ENCODE measurements at places on chromosomes 4 and X.

- DNase-seq, result no peak
These were observed 198.2 kb upstream of the CXorf66 start for GRCh38 chrX:140163371-140164159.

- no peak for DNase-seq
These were observed 68.5 kb downstream of the BMPR1B start for GRCh38 chr4:94826206-94826605.

- no peak for DNase-seq
These were observed at the start of gene BMPR1B for GRCh38 chr4:94757192-94758140. Gene BMPR1B, plus strand, starts transcription at chr4:94757955. Its CDS starts 346,470 bp downstream, at chr4:95104425.

DNA sequence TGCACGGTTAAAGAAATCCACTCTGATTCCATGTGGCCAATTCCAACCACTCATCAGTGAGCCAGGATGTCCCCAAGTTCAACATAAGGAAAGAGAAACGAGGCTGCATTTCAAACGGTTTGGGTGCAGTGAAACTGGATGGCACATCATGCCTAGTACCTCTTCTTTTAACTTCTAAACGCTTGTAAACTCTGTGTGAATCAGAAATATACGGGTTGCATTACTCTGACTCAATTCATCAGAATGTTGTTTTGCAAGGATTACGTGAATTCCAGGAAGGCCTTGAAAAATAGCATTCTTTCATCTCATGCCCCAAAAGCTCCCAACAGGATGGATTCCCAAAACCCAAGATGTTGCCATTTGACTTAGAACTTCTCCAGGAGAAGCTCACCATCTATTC, 270.4 kb downstream of the LDB2 start:
- no peak for DNase-seq

GRCh38 chr4:78024085-78024484, 33.0 kb upstream of the FRAS1 start:
- no peak for DNase-seq

- no peak for DNase-seq
These were observed 38.6 kb upstream of the APLN start for GRCh38 chrX:129693354-129693753.

GRCh38 chr4:78061939-78062570, 4.9 kb downstream of the FRAS1 start:
- no peak for DNase-seq

DNA sequence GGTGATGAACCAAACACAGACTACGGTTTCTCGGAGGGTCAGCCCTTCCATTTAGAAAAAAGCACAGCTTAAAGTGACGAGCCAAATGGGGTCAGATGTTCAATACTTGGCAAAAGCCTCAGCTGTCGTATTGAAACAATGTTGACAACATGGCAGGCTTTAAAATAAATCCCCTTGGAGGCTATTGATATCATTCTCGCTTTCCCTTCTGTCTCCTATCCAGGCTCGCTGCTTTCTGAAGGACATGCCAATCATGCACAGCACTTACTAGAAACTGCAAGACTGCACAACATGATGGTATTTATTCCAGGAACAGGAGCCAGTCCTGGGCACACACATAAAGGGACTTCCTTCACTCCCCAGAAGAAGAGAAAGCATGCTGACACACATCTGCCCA, 137.9 kb downstream of the SLC7A11 start:
- DNase-seq, result no peak

DNA sequence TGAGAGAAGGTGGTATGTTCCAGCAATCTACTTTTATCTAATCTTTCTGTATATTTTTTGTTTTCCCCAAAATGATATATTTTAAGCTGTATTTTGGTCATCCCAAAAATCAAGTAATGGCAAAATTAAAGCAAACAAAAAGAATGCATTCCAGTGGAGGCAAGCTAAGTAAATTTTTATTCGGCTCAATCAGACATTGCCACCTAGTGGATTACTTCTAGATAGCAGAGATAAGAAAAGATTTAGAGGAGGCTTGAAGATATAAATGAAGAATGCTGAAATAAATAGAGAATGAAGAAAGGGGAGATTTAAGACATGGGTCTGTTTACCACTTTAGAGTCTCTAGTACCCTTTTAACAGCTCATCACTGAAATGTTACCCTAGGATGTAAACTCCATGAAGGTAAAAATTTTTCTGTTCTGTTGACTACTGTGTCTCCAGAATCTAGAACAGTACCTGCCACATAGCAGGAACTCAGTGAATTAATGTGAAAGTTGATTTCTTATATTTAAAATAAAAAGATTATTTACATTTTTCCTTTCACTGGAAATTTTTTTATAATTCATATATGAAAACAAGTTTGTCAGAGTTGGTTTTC, 110.9 kb upstream of the ANK2 start:
- DNase-seq, result no peak

DNA sequence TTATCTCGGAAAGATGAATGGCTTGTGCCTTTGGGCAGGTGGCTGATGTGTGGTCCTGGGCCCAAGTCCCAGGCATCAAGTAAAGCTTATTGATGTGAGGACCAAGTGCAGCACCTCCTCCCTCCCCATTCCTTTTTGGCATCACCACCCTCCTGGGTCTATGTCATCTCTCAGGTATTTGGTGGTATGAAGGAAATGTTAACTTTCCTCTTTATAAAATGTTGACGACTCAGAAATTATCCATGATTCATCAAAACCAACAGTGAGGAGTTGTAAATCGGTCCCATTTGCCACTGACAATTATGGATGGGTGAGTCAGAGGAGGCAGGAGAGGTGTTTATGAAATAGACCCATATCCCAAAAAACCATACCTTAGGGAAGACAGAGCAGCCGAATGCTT, 229.4 kb upstream of the GATB start:
- no peak for DNase-seq

DNA sequence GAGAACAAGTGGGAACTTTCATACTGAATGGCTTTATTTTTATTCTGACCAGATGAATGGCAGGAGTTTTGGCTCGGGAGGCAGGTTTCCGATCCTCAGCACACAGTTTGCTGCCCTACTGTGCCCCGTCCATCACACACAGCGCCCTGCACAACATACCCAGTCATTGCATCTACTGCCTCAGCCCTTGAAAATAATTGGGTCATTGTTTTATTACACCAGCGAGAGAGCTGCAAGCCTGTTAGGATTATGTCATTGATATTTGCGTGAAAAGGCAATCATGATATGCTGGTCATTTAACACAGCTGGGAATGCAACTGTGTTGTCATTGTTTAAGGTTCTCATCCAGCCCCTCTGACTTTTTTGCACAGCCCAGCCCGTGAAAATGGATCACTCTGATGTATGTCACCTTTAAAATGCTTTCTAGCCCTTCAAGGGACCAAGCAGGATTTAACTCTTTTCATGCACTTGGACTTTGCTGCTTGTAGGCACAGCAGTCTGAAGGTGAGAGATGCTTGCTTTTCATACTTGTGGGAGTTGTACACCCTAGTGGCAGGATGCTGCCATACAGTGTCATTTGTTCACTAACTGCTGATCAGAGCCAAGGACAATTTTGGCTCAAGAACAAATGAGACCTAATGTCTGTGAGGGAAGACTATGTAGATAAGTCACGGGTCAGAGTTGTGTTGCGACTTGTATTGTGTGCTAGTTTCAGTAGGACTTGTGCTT, 62.3 kb downstream of the RTL9 start:
- DNase-seq, result no peak

GRCh38 chrX:139931646-139932072, 1.2 kb downstream of the ATP11C start:
- no peak for DNase-seq

GRCh38 chr4:156971676-156972378, at the start of gene PDGFC:
Gene PDGFC, minus strand, starts transcription at chr4:156971799. Its CDS starts 896 bp downstream, at chr4:156970903.
- peak; percentile 1 for DNase-seq

DNA sequence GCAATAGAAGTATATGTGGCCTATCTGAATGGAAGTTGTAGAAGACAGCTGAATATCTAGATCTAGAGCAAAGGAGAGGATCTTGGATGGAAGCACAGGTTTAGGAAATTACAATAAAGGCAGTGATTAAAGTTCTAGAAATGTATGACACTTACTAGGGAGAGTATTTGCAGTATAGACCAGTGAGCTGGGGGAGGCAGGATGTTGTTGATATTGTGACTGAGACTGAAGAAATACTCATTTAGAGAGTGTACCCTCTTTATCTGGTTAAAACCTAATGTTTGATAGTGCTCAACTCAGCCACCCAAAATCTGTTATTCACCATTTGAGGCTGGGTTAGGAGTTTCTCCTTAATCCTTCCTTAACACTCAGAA, 439.5 kb downstream of the GRXCR1 start:
- no peak for DNase-seq

- no peak for DNase-seq
These were observed 129.2 kb downstream of the FAM53A start for GRCh38 chr4:1554876-1555265.

DNA sequence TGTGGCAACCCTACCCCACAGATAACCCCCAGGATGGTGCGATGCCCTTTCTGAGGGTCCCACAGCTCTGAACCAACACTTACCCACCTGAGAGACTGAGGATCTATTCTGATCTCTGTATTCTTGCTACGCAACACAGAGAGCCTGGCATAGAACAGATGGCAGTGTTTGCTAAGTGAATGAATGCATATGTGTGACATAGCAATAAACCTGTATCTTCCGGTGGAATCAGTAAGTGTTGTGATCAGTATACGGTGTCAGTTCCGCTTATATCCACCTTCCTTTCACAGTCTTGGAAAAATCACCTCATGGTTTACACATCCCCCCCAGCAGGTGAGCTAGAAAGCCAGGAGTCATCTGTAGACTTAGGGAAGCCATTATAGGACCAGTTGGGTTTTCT, 5.9 kb upstream of the HSD17B10 start:
- DNase-seq, result no peak

- DNase-seq, result no peak
These were observed 5.6 kb upstream of the KLHL2 start for GRCh38 chr4:165201806-165202205.

GRCh38 chrX:154398668-154399526, 720 bp downstream of the RPL10 start:
- DNase-seq, result peak; percentile 87

DNA sequence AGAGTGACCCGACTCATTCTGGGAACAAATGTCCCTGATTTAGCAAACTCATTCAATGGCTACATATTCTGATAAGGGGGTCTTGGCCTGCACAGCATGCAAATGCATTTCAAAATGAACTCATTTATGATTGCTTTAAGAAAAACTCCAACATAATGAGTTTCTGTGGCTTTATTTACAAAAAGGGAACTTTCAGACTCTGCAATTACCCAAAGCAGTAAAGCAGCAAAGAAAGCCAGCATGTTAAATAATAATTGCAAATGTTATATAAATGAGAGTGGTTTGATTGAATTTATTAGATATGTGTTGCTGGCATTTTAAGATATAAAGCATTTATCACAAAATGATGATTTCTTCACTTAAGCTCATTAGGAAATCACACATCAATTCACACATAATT, 295.7 kb downstream of the FBXW7 start:
- no peak for DNase-seq

- DNase-seq, result no peak
These were observed 61.7 kb upstream of the DDX60 start for GRCh38 chr4:168380290-168380689.

DNA sequence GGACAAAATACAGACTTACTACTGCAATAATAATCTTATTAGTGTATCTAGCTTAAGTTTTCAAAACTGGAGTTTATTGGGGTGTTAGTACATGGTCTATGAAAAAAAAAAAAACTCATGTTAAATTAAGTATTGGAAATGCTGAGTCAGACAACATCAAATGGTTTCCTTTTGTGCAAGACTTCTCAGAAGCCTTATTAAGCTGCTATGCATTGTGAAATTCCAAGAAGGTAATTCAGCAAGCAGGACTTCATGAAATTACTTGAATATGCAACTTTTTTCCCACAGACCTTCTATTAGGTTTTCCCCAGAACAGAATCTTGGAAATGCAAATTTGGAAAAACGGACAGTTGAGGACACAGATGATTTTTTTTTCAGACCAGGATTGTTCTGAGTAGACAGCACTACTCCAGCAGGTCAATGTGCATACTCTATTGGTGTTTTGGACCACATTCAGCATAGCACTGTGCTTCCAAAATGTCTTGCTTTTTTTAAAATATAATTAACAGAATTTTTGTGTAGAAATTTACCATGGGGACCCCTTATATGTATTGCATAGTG, 568.8 kb upstream of the TENM3 start:
- DNase-seq, result no peak

DNA sequence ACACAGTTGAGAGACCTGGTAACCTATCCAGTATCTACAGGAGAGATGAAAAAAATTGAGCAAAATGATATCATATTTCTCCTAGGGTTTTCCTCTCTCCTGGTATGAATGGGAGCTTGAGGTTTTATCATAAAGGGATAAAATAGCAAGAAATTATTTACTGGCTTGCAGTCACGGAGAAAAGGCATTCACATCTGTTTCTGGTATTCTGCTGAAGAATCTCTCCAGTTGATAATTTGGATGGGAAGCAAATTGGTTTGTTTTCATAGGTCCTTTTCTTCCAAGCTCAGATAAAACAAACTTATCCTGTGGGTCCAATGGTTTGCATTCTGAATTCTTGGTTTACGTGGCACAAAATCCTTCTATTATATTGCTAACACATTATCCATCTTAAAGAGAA, 83.1 kb upstream of the GYPA start:
- no peak for DNase-seq

DNA sequence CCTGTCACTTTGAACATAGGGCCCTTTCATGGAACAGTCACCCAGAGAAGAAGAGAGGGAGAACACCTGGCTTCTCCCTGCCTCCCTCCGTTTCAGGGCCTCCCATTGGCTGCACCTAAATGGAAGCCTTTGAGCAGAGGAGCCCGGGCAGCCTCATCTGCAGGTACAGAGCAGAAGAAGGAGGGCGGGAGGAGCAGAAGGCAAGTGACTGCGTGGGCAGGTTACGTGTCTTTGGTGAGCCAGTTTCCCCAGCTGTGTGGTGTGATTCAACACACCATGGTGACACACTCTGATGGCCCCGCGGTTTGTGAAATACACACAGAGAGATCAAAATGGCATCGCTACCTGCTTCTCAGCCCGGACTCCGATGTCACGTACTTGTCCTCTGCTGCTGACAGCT, 431 bp downstream of the C4orf50 start:
- no peak for DNase-seq

DNA sequence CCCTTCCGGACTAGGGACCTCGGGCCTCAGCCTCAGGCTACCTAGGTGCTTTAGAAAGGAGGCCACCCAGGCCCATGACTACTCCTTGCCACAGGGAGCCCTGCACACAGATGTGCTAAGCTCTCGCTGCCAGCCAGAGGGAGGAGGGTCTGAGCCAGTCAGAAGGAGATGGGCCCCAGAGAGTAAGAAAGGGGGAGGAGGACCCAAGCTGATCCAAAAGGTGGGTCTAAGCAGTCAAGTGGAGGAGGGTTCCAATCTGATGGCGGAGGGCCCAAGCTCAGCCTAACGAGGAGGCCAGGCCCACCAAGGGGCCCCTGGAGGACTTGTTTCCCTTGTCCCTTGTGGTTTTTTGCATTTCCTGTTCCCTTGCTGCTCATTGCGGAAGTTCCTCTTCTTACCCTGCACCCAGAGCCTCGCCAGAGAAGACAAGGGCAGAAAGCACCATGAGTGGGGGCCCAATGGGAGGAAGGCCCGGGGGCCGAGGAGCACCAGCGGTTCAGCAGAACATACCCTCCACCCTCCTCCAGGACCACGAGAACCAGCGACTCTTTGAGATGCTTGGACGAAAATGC, at the start of gene WAS:
TSS of gene WAS (plus strand) at position 389 of the 572 bp plus-strand sequence. CDS start at position 444, 55 bp downstream.
- DNase-seq, result peak; percentile 64

- DNase-seq, result no peak
These were observed 274.1 kb upstream of the MAGEB2 start for GRCh38 chrX:29941287-29941686.

GRCh38 chrX:107831071-107831730, 5.5 kb downstream of the MID2 start:
- no peak for DNase-seq
